Inflammatory macrophage (primary cell): ENCODE measurements at places on chromosomes 12 and 14.

DNA sequence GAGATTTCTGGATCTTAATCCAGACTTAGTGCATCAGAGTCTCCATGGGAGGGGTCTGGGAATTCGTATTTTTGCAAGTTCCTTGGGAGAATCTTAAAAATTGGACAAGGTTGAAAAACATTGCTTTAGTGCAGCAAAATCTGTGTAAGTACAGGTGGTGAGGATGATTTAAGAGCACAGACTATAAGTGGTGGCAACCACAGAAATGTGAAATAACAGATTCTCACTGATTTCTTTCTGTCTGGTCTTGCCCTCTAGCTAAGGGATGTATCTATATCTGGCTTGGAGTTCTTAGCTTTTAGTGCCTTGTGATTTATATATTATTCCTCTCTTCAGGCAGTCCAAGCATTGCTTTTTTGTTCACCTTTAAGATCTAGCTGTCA lies 116.2 kb downstream of the DIP2B start:
- no peak for DNase-seq

DNA sequence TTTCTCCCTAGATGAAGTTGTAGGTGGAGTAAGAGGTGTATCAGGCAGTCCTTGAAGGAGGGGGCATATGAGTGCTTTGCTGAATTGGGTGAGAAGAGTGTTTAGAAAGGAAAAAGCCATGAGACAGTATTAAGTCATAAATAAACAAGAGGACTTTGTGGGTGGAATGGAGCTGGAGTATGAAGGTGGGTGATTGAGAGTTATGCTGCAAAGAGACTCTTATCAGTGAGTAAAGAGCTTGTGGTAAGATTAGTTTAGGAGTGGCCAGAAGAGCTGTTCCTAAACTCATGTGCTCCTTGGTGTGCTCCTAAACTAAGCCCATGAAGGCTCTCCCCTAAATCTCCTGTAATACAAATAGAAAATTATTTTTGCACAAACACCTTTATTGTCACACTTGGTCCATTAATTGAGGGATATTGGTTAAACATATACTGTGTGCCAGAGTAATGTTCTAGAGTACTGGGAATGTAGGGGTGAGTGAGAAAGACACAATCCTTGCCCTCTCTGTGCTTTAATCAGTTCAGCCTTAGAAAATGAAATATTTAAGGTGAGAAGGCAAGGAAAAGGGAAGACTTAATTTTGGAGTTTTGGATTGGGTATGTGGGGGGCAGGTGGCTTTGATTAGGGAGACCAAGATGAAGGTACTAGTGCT lies 9.8 kb downstream of the CHPT1 start:
- no peak for DNase-seq

DNA sequence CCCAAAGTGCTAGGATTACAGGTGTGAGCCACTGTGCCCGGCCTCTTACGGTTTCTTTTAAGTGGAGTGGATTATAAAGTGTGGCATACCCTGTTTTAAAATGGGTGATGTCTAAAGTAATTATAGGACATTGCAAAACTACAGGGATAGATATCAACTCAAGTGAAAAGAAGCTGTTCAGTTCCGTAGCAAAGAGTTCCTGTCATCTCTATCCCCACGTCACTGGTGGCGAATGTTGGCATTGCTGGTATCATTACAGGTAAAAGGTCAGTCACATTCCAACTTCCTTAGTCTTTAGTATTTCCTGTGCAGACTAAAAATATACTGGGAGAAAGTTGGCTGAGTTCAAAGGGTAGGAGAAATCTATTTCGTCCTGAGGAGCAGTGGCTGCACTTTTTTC lies 95.6 kb upstream of the SLC38A2 start:
- no peak for DNase-seq

GRCh38 chr14:87233806-87234384 lies 759.1 kb downstream of the GALC start:
- DNase-seq: no peak

- no peak for DNase-seq
These were observed 17.8 kb downstream of the EFCAB11 start for GRCh38 chr14:89936654-89937185.

GRCh38 chr14:48563489-48563888 lies 888.1 kb upstream of the MDGA2 start:
- no peak for DNase-seq

DNA sequence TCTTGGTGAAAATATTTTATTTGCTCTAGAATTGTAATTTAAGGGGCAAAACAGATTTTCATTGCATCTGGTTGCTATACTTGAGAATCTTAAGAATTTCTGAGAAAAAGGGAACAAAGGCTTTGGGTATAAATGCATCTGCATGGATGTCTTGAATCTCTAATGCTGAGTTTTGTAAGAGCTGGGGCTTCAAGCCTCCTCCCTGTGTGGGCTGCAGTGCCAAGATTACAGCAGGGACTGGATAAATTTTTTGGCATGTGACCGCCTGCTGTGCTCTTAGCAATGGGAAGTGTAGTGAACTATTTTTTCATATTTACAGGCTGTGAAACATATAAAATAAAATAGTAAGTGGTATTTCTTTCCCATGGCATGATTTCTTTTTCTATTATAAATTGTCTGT lies 70.0 kb downstream of the SLC38A6 start:
- peak; percentile 93 for DNase-seq

- DNase-seq: no peak
These were observed 19.4 kb upstream of the LRRC9 start for GRCh38 chr14:59900556-59900955.

DNA sequence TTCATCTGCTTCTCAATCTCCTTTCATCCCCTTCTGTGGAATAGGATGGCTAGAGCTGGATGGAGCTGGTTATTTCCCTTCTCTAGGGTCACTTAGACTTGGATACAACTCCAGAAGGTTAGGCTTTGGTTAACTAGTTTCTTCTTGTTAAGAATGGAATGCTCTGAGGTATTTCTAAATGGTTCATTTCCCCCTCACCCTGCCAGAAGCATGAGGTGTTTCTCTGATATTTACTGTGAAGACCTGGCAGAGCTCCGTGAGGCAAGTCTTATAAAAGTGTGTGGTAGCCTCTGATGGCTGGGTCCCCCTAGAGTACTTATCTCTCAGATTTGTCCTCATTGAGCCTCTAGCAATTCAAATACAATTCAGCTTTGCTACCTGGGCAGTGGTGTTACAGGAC lies 207.9 kb downstream of the SLC16A7 start:
- no peak for DNase-seq

DNA sequence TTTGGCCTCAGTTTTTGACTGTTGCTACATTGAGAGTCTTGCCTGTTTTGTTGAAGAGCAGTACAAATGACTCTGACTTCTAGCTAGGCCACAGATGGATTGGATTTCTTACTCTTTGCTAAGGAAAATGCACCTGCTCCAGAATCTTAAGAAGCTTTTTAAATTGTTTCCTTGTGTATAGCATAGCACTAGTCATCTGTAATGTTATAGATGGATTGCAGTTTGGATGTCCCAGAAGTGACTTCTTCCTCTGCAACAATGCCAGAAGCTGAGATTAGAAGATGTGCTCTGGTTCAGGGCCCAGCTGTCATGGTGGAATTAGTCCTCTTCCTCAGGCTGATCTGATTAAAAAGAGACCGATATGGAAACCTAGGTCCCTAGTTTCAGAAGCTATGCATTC lies 67.9 kb downstream of the DAAM1 start:
- no peak for DNase-seq

DNA sequence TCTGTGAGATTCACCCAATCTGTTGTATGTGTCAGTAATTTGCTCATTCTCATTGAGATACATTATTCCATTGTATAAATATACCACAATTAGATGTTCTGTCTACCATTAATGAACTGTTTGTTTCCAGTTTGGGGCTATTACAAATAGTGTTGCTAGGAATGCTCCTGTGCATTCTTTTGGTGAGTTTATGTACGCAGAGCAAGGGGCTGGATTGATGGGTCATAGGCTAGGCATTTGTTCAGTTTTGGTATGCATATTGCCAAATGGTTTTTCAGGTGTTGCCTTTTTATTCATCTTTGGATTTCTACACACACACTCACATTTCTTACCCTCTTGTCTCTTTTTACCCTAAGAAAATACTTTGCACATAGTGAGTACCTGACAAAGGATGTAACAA lies 93.4 kb downstream of the GPATCH2L start:
- no peak for DNase-seq

DNA sequence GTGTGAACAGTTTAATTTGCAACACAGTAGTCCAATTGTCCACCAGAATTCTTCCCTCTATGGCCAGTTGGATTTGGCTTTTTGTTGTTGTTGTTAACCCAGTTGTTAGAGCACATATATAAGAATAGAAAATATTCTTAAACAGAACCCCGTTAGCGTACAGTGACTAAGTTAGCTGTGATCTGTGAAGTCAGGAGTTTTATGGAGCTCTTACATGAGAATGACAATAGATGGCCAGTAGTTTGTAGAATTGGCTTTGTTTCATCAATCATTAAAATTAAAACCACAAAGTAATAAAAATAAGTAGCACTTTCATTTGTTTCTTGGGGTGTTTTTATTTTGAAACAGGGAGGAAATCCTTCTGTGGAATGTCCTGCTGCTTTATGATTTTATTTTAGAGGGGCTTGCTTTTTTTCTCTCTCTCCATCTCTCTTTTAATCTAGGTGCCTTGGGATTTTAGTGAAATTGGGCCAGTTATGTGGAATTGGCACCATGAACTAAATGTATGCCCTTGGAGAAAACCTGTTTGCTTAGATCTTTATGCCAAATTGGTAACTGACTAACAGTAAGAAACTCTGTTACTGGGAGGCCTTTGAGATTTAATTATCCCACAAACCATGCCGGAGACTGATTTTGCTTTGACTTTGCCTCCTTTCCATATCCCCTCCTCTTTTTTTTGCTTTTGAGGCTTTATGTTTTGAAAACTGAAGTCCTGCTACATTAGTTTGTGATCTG lies 22.9 kb downstream of the FBXW8 start:
- DNase-seq: no peak

DNA sequence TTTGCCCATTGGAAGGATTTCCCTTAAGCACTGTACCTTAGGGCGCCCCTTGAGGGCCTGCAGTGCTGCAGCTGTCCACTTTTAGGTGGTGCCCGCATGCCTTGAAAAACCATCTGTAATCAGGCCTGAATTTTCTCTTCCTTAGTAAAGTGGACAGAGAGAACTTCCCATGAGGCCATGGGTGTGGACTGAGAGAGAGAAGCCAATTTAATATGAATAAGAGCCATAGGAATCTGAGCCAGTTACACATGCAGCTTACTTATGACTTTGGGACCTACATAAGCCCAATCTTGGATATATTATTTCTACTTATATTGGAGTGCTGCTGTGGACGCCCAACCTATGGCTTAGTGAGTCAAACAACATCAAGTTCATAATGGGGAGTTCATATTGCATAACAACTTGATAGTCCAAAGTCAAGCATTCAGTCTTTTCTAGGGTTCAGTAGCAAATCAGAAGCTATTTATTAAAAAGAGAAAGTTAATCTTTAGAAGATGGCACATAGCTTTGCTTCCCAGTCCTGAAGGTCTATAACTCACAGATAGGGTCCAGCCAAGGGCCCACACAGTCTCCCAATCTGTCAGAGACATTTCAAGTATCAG lies 11.1 kb upstream of the ETV6 start:
- DNase-seq: no peak

- no peak for DNase-seq
These were observed 101.2 kb downstream of the PPP2R5C start for GRCh38 chr14:101862711-101863110.

DNA sequence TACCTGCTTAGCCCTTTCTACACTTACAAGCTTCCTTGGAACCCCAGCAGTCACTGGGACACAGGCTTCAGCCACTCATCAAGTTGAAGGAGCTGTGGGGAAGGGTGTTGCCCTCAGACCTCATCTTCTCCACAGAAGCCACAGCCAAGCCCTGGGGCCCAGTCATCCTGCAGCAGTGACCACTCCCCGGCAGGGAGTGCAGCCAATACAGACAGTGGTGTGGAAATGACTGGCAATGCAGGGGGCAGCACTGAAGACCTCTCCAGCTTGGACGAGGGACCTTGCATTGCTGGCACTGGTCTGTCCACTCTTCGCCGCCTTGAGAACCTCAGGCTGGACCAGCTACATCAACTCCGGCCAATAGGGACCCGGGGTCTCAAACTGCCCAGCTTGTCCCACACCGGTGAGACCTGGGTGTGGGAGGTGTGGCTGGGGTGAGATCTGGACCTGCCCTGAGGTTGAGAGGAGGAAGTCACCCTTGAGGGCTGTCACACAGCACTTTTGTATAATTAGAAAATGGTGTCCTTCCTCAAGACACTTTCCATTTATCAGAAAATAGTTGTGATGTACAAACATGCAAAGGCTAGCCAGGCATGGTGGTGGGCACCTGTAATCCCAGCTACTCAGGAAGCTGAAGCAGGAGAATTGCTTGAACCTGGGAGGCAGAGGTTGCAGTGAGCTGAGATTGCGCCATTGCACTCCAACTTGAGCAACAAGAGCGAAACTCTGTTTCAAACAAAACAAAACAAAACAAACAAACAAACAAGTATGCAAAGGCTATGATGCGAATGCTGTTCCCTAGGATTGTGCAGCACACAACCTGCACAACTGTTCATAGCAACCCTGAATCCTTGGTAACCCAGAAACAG lies 9.9 kb downstream of the GLI1 start:
- DNase-seq: no peak

DNA sequence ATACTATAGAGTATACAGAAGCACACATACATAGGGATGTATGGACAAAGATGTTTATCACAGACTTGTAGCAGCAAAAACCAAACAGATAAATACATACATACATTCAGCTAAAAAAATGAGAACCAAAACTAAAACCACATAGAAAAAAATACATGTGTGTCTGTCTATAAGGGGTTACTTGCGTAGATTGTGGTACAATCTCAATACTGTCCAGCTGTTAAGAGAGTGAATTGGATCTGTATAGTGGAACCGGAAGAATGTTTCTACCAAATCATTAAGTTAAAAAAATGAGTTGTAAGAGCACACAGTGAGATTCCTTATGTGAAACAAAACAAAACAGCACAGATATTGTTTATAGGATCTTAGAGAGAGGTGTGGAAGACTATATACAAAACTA lies 44.2 kb upstream of the DCD start:
- DNase-seq: no peak

GRCh38 chr12:131084341-131085011 lies 130.8 kb downstream of the ADGRD1 start:
- DNase-seq: no peak

DNA sequence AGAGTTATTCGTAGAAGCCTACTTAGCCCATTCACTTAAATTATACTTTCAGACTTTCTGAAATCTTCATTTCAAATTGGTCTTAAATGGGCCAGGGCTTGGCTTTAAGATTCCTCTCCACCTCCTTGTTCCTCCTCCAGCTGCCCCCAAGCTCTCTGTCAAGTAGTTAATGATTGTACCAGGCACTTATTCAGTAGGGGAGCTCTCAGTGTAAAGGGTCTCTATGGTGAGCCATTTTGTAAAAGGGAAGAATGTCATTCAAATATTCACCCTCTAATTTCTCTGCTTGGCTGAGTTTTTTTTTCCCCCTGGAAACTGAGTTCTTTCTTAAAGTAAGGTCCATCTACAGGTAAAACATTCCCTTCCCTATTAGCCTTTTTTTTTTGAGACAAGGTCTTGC lies 96.6 kb downstream of the SUDS3 start:
- no peak for DNase-seq
